ENCODE measurements at places on chromosomes 11 and 22. TPM values are rescaled to one million over a fixed set of nuclear protein-coding genes. Genes with fewer than 3 reads are reported as not detected.

Gene SCGB1D2
- not detected for total RNA-seq

Gene GGTLC2
- not detected for total RNA-seq

Gene ART1
- total RNA-seq = not detected

Gene TRIM3
- total RNA-seq = 7.5 TPM

Gene PAMR1
- not detected for total RNA-seq

Gene APOA4
- not detected for total RNA-seq

Gene LRRC32
- 0.23 TPM for total RNA-seq

Gene OR2AG2
- 0.23 TPM for total RNA-seq

Gene FXYD6
- total RNA-seq = 0.24 TPM

Gene OR4C16
- total RNA-seq = not detected

Gene IGLL1
- not detected for total RNA-seq

Gene OR51I1
- not detected for total RNA-seq

Gene DPAGT1
- total RNA-seq = 57.7 TPM

Gene NPAS4
- 0.34 TPM for total RNA-seq

Gene BRD1
- 44.3 TPM for total RNA-seq

Gene SEPTIN5
- total RNA-seq = 0.53 TPM

Gene CDC42EP2
- total RNA-seq = 1.2 TPM

Gene KREMEN1
- not detected for total RNA-seq

Gene CASP4
- total RNA-seq = 111 TPM

Gene TMEM218
- 14.9 TPM for total RNA-seq

Gene SLC39A13
- 19.2 TPM for total RNA-seq

Gene SIPA1
- total RNA-seq = 245 TPM

Gene P2RY2
- total RNA-seq = not detected

Gene COA4
- total RNA-seq = 67.7 TPM

Gene APOBEC3A
- not detected for total RNA-seq

Gene GTF2H1
- total RNA-seq = 47.2 TPM

Gene HEPHL1
- not detected for total RNA-seq

Gene SLC22A25
- not detected for total RNA-seq

Gene WBP2NL
- total RNA-seq = 1.3 TPM

Gene PTDSS2
- 26.1 TPM for total RNA-seq

Gene ISX
- not detected for total RNA-seq

Gene OR8D1
- total RNA-seq = not detected

Gene MAPK8IP1
- total RNA-seq = 0.95 TPM

Gene MPST
- 33.6 TPM for total RNA-seq

Gene PRAME
- not detected for total RNA-seq

Gene ANO5
- total RNA-seq = 0.08 TPM

Gene C22orf31
- not detected for total RNA-seq

Gene TRPM5
- total RNA-seq = not detected

Gene ADORA2A
- total RNA-seq = 20.4 TPM

Gene L3MBTL2
- 40.1 TPM for total RNA-seq

All from activated CD8-positive, alpha-beta T cell treated with anti-CD3 and anti-CD28 coated beads, Interleukin-2, amount 10 ng/mL, durations not matched to agents 7 days and 5 days (primary cell).